ENCODE measurements at places on chromosomes 7 and 10.

DNA sequence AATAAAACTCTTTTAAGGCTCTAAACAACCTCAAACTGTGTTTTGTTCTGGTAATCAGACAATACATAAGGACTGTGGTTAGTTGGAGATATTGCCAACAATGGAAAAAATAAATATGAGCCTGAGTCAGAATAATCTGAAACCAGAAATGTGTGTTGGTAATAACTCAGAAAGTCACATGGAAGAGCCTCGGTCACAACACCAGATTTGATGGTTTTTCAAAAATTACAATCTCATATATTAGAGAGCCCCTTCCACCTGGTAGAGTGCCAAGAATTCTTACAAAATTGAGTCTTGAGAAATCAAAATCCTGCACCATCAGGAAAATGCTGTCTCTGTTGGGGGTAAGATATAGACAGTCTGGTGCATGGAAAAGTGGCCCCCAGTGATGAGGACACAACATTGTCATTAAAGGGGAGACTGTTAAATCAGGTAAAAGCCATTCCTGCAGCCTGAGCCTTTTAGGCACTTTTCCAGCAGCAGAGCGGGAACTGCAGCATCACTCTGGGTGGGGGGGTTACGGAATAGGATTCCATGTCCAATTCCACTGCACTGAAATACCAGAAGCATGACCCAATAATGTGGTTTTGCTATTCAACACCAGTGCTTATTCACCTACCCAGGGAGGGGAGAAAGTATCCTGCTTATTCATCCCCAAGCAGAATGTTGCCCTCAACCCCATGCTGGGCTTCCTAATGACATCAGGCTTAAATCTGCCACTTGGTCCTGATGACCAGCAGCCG, 9.5 kb upstream of the ADAM12 start:
- DNase-seq = no peak

DNA sequence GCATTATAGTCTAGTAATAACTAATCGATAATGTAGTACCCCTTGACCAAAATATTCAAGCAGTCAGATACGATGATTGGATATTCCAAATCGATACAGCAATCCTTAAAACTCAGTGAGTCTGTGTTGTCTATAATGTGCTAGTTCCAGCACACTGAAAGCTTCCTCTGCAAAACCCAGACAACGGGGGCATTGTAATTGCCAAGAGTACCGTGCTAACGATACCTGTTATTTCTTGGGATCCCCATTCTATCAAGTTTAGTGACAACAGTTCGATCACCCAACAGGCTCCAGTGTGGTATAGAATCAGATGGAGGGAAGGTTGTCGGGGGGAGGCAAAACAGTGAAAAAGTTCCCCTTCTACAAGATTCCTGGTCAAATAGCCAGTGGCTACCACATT, 865 bp downstream of the ZNF438 start:
- DNase-seq = no peak

DNA sequence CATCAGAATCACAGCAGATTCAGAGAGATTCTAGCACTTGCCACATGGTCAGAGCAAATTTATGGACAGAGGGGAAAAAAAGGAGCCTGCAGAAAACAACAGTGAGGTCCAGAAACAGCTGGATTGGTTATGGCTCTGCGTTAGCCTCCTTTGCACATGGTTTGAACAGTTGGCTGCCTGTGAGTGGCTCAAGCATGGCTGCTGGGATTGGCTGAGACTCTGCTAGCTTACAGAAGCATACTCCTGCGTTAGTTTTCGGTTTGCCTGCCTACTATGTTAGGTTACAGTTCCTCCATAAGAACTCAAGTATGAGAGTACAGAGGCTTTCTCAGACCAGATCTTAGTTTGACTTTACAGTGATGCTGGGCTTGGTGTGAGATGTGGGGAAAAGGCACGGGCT, 80.7 kb upstream of the WDR11 start:
- no peak for DNase-seq

- DNase-seq = no peak
These were observed 78.3 kb upstream of the KMT2C start for GRCh38 chr7:152513861-152514770.

GRCh38 chr10:79249186-79250121, 97.8 kb upstream of the PPIF start:
- DNase-seq = no peak

DNA sequence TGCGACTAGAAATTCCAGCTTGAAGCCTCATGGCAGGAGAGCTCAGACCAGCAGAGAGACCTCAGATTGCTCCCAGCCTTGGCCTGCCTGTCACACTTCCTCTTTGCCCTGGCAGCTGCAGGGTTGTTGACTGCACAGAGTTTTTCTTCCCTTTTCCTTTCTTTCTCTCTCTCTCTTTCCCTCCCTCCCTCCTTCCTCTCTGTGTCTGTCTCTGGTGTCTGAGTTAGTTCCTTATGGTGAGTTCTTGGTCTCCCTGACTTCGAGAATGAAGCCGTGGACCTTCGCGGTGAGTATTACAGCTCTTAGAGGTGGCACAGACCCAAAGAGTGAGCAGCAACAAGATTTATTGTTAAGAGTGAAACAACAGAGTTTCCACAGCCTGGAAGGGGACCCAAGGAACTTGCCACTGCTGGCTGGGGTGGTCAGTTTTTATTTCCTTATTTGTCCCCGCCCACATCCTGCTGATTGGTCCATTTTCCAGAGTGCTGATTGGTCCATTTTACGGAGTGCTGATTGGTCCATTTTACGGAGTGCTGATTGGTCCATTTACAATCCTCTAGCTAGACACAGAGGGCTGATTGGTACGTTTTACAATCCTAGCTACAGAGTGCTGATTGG, 266.3 kb downstream of the RPS24 start:
- no peak for DNase-seq

DNA sequence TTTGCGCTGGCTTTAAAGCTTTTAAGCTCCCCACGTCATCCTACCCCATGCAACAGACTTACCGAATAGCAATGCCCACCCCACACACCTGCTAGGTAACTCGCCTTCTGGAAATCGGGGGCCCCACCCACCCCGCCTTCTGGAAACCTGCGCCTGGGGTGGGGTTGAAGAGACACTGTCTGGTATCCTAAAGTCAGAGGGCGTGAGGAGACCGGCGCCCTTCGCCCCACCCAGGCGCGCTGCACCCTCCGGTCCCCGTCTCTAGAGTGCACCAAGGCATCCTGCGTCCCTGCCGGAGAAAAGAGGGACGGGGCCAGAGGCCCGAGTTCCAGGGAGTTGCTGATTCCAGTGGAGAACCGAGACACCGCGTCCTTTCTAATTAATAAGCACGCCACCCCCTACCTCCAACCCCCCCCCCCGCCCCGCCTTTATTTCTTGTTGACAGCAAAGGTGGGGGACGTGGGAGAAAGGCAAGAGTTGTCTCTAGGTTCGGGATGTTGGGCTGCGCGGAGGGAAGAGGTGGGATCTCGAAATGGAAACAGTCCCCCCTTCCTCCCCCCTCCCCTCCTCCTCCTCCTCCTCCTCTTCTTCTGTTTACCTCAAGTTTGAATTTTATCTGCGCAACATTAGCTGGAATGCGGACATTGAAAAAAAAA, 220.9 kb upstream of the MKLN1 start:
- peak; percentile 61 for DNase-seq

GRCh38 chr7:55504093-55504859, 68.0 kb downstream of the VOPP1 start:
- no peak for DNase-seq

- no peak for DNase-seq
These were observed 7.8 kb upstream of the ABHD11 start for GRCh38 chr7:73746378-73746777.

DNA sequence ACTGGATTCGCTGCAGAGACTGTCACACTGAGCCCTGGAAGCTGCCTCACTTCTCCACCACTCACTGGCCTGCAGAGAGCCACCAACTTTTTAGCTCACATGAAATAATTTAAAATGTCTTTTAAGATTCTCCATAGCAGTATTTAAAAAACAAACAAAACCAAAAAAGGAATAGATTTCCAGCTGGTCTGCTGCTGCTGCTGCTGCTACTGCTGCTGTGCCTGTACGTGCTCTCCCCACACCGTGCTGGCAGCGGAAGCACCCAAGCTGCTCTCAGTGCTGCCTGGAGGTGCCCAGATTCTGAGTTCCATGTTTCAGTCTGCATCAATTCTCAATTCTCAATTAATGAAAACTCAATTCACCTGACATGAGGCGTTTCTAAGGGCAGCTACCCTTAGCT, 146.0 kb downstream of the USP6NL start:
- DNase-seq = no peak

DNA sequence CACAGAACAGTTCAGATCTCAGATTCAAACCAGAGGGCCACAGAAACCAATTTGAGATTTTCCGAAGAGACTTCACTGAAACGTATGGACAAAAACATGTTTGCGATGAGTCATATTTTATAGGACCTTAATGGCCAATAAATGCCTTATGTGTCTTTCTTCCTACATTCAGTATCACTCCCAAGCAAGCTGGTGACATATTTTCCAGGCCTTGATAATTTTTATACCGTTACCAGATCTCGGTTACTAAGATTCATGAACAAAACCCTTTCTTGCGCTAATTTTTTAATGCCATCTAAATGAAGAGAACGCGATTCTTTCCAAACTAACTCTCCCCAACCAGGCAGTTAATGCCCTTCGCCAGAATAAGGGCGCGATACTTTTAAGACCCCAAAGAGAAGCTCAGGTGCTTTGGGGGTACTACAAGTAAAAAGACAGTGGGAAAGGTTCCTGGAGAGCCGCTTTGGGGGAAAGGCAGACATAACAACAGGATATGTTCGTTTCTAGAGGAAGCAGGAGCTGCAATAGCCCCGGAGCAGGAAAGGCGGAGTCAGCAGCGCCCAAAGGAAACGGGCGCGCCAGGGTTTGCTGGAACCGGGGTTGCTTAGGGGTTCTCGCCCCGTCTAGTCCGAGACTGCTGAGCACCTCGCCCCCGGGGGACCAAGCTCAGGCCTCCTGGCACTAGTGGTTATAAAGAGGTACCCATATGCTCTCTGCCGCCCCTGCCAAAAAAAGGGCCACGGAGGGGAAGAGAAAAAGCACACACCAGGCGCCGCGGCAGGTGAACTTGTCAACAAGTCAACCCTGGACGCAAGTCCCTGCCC, 884 bp downstream of the ICA1 start:
- DNase-seq = no peak

GRCh38 chr10:27344568-27345454, 104.2 kb upstream of the ACBD5 start:
- no peak for DNase-seq

- no peak for DNase-seq
These were observed 6.0 kb downstream of the PRXL2A start for GRCh38 chr10:80414142-80414895.

DNA sequence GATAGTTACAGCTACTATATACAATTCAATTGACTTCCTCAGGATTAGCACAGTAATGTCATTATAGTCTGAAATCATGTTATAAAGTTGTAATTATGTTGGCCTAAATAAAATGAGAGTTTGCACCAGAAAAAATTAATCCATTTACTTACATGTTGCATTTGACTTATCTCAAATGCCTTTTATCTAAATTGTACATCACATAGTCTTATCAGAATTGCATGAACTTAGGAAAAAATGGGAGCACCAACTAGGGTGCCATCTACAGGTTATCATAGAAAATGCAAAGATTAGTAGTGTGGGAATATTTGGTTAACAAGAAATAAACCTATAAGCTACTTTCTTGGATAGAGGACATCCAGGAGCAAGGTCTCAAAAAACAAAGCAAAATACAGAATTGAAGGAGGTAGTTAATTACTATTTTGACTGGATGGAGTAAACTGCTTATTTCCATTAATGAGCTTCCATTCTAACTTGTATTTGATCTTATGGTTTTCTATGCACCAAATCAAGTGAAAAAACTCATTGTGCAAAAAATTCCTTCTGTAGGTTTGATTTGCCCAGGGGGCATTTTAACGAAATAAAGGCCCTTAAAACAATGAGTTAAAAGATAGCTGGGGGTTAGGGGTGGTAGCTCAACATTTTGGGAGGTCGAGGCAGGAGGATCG, 60.0 kb upstream of the ORC5 start:
- DNase-seq = no peak

- DNase-seq = no peak
These were observed 30.6 kb downstream of the POR start for GRCh38 chr7:75945297-75946168.

GRCh38 chr10:71187600-71187999, 24.8 kb upstream of the UNC5B start:
- DNase-seq = no peak

DNA sequence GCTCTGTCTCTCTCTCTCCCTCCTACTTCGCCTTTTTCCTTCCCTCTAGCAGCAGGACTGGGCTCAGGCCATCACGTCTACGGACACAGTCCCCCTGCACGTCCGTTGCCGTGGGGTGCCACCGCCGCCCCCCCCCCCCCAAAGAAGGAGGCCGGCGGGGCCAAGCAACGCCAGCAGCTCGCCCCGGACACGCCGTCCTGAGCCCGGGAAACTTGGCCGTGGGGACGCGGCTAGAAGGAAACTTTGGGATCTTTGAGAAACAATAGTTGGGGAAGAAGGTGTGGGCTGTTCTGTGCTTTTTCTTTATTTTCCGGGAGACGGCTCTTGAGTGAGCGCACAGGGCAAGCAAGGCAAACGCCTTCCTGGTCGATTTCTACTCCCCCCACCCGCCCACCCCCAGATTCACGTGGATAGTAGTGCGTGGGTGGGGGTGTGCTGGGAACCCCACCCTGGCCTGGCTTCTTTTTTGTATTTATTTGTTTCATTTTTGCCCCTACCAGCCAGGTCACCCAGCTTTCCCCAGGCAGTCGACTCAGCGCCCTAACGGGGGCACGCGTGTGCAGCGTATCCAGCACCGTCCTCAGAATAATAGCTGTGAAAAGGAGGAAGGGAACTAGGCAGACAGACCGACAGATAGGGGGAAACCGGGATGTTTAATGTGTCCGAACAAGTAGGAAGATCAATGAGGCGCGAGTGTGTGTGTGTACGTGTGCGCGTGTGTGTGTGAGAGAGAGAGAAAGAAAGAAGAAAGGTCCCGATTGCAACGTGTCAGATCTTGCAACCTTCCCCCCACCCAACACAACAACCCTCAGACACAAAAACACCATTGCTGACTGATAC, 1.4 kb downstream of the MXI1 start:
- peak; percentile 38 for DNase-seq

DNA sequence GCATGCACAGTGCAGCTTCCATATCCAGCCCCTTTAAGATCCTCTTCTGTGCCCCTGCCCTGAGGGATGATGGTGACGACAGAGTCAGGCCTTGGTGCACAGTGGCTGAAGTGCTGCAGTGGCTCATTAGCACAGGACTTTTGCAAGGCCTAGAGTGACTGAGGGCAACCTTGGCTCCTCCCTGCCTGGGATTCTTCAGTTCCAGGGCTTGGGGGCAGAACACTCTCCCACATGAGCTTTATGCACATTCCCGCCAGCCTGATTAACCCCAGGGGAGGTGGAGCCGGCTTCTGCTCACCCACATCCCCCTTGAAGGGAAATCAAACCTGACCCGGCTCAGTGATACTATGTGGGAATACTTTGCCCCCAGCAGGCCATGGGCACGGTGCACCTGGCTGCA, 253.4 kb downstream of the GALNT17 start:
- DNase-seq = no peak

DNA sequence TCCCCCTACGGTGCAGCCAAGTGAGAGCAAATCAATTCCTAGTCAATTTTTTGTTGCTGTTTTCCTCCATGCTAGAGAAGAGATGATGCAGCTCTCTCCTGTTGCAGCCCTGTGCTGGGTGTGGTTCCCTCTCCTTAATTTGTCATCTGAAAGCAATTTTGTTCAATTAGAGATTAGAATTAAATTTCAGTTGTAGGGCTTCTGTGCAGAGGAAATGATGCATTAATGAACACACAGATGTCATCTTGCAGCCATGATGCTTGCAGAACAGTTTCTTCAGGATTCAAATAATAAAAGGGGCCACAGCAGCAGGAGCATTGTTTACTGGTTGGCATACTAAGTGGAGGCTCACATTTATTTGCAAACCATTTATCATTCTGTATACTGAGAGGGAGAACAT, 266.0 kb downstream of the AUTS2 start:
- no peak for DNase-seq

Measured in activated naive CD4-positive, alpha-beta T cell treated with Interleukin-2 at 50 U/mL for 16 hours (primary cell).